ENCODE measurements at places on chromosomes 2 and 18.
A peak's percentile ranks its signal among the peaks of the same experiment; 100 is the strongest.

DNA sequence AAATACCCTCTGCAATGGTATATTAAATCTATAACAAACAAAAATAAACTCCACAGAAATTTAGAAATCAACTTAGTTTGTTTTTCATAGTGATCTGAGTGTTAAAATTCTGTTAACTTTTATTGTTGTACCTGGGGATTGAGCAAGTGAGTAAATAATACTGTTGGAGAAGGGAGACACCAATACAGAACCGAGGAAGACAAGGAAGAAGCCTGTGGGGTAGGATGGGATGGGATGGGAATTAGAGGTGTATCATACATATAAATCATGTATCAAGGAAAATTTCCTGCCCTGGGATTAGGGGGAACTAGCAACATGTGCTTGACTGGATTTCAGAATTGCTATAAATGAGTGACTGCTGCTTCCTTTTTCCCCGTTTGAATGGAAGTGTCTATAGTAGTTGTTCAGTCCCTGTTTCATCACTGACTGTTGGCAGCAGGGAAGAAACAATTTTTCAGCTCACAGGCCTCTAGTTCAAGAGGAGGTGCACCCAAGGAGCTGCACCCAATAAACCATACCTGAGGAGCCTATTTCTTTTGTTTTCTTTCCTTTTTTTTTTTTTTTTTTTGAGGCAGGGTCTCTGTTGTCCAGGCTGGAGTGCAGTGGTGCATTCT is 53.1 kb downstream of the SP110 start:
- no peak for DNase-seq

GRCh38 chr18:28115149-28115550 is 61.8 kb downstream of the CDH2 start:
- DNase-seq, result peak; percentile 98

GRCh38 chr18:12015416-12016062 is 34.2 kb downstream of the IMPA2 start:
- no peak for DNase-seq

DNA sequence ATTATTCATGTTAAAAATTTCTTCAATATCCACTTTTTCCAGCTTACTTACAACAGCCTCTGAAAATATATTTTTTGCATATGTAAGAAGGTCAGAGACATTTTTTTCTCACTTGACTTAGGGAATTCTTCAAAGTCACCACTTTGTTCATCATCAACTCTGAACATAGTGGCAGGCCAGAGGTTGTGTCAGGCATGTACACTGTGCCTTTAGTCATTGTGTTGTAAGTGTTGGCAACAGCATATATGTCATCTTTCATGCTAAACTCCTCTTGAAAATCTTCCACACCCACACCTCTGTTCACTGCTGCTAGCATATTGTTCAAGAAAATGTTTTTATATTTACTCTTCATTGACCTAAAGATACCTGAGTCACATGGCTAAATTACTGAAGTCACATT is 52.2 kb upstream of the ACVR1 start:
- DNase-seq, result no peak

GRCh38 chr2:204503869-204504268 is 41.4 kb upstream of the PARD3B start:
- DNase-seq, result peak; percentile 58

DNA sequence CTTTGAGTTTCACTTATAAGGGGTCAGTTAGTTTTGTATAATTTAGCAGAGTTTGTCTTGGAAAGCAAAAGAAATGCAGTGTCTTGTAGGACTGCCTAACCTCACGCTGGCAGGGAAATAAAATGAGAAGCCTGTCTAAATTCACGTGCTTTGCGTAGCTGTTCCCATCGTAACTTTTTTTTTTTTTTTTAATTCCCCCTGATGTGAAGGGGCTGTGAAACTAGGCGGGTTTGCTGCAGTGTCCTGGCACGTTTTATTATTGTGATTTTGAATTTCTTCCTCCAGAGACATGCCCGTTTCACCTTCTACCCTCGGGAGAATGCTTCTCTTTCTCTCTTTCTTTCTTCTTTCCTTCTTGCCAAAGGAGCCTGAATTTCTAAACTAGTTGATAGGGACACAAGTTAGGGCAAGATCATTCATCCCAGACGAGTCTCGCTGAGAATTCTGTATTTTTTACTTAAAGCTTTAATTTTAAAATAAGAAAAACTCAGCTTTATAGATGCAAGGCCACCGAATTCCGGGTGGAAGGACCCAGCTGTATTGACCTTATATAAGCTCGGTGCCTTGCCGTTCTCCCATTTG is 2.3 kb downstream of the MEIS1 start:
- peak; percentile 48 for DNase-seq

GRCh38 chr2:106065983-106066820 is 127.9 kb downstream of the UXS1 start:
- DNase-seq, result no peak

- DNase-seq, result peak; percentile 78
Measured at GRCh38 chr18:27750014-27750413, 426.9 kb downstream of the CDH2 start.

GRCh38 chr18:44805176-44805575 is 124.5 kb downstream of the SETBP1 start:
- DNase-seq, result no peak

GRCh38 chr2:176729706-176730569 is 460.7 kb downstream of the MTX2 start:
- DNase-seq, result no peak

- no peak for DNase-seq
Measured at GRCh38 chr2:165803123-165803760, 9.2 kb upstream of the GALNT3 start.

All from ELR (cell line).